ENCODE measurements at places on chromosomes 5 and 9. TPM values are rescaled to one million over a fixed set of nuclear protein-coding genes. Genes with fewer than 3 reads are reported as not detected.
A peak's percentile ranks its signal among the peaks of the same experiment; 100 is the strongest.

Gene SH3GLB2
- total RNA-seq = 77.8 TPM

Gene NUTM2G
- not detected for total RNA-seq

Gene ELAVL2
- total RNA-seq = not detected

Gene FAM221B
- total RNA-seq = not detected

Gene LIFR
- total RNA-seq = not detected

Gene FUT7
- total RNA-seq = 15.2 TPM

DNA sequence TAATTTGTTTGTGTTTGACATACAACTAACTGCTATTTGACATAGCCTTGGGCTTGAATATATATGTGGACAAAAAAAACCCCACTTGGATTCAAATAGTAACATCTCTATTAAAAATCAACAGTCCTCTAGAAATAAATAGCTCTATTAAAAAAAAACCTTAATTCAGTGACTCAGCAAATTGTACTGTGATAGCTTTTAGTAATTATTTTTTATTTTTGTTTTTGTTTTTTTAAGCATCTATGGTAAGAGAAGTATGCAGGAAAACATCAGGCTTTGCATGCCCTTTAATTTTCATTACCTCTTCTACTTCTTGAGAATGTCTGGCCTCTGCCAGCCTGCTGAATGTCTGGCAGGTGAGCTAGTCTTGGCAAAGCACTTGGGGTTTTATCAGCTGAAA is 300.7 kb downstream of the NPR3 start:
- no peak overlapping the region for H3K27ac ChIP-seq
- H3K27me3 ChIP-seq = no peaks in the 10 kb centered on the region
- no peak overlapping the region for H3K4me3 ChIP-seq
- no peak for DNase-seq

DNA sequence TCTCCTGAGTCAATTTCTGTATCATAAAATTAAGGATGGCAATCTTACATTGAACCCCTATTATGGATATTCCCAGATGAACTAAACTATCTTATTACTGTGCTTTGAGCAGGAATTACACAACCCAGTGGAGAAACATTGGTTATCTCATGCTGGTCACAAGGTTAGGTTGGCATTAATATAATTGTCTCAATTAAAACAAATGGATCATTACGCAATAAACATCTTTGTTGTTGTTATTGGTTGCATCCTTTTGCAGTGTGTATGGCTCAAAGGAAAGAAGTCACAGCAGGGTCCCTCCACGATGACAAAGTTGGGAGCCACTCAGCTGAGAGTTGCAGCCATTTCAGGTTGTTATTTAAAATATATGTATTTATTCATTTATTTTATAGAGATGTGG is 297.0 kb upstream of the KLF4 start:
- H3K4me3 ChIP-seq = no peak overlapping the region
- no peaks in the 10 kb centered on the region for H3K27me3 ChIP-seq
- DNase-seq = no peak
- no peaks in the 10 kb centered on the region for H3K4me1 ChIP-seq
- no peak overlapping the region for H3K27ac ChIP-seq

GRCh38 chr5:113221294-113222176 is 213.3 kb downstream of the TSSK1B start:
- H3K36me3 ChIP-seq = no peaks in the 10 kb centered on the region
- no peak overlapping the region for H3K4me3 ChIP-seq
- H3K27ac ChIP-seq = no peak overlapping the region
- no peaks in the 10 kb centered on the region for H3K4me1 ChIP-seq
- no peaks in the 10 kb centered on the region for H3K27me3 ChIP-seq
- no peak for DNase-seq

DNA sequence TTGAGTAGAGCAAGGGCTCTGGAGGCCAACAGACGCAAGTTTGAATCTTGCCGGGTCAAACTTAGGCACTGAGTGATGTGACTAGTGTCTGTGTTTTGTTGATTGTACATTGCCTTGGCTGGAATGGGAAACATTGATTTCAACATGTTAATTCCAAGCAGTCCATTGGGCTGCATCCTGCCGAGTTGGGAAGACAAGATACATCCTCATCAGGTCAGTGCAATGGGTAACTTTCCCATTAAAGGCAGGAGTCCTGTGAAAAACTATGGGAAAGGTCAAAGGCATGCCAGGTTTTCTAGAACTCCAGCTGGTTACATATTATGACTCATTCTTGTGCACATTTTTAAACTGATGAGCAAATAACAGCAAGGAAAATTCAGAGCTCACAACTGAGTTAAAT is 126.5 kb upstream of the ABCA1 start:
- no peak overlapping the region for H3K27ac ChIP-seq
- H3K4me1 ChIP-seq = peaks cover 10% of the 10 kb centered on the region
- H3K4me3 ChIP-seq = no peak overlapping the region
- H3K36me3 ChIP-seq = no peaks in the 10 kb centered on the region

DNA sequence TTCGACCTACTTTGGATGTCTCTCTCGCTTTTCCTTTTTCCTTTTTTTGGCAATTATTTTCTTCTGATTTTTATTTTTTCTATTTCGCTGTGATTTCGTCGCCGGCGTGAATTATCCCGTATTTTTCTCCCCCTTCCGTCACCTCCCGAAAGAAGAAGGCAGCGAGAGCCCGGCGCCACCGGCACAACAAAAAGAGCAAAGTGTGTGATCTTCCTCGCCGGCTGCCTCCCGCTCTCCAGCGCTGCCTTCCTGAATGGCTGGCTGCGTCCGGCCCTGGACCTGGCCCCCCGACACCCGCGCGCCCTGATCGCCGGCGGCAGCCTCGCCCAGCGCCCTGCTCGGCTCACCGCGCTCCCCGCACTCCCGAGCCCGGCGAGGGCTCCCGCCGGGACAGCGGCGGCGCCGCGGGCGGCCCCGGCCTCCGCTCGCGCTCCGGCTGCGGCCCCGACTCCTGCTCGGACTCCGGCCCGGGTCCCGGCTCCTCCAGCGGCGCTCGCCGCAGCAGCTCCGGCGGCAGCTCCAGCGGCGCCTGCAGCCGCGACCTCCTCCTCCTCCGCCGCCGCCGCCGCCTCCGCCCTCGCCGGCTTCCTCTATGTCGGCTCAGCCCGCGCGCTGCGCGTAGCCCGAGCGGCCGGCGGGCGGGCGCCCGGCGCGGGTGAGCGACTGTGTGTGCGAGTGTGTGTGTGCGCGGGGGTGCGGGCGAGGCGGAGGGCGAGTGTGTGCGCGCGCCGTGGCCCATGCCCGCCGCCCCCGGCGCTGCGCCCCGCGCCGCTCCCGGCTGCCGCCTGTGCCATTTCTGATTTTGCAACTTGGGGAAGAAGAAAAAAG is 960 bp downstream of the NR2F1 start:
- DNase-seq = peak; percentile 54
- H3K27me3 ChIP-seq = peaks cover 41% of the 10 kb centered on the region
- no peaks in the 10 kb centered on the region for H3K36me3 ChIP-seq
- H3K27ac ChIP-seq = no peak overlapping the region
- H3K4me1 ChIP-seq = peaks cover 47% of the 10 kb centered on the region

GRCh38 chr5:98500811-98501210 is 272.7 kb upstream of the RGMB start:
- no peaks in the 10 kb centered on the region for H3K4me1 ChIP-seq
- H3K27me3 ChIP-seq = no peaks in the 10 kb centered on the region
- no peak for DNase-seq
- H3K27ac ChIP-seq = no peak overlapping the region
- no peak overlapping the region for H3K4me3 ChIP-seq
- H3K36me3 ChIP-seq = no peaks in the 10 kb centered on the region

GRCh38 chr9:82127465-82127864 is 138.9 kb downstream of the SPATA31D1 start:
- no peak overlapping the region for H3K27ac ChIP-seq
- no peaks in the 10 kb centered on the region for H3K27me3 ChIP-seq
- H3K4me3 ChIP-seq = no peak overlapping the region
- DNase-seq = no peak
- H3K36me3 ChIP-seq = no peaks in the 10 kb centered on the region

DNA sequence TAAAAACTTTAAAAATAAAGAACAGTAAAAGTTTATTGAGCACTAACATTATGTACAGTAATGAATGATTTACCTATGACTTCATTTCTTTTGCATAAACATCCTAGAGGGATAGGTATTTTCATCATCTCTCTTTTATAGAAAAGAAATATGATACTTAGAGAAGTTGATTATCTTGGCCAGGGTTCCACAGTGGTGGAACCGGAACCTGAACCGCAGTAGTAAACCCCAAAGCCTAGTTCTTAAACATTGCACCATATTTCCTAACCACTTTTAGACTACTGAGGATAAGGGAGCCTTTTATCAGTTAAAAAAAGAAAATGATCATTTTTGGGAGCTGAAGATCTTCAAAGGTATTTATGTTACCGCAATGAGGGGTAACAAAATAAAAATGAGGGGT is 205.7 kb upstream of the SGCD start:
- H3K27me3 ChIP-seq = peaks cover 2% of the 10 kb centered on the region
- no peaks in the 10 kb centered on the region for H3K36me3 ChIP-seq
- H3K4me3 ChIP-seq = no peak overlapping the region

- peaks cover 7% of the 10 kb centered on the region for H3K4me1 ChIP-seq
- H3K27me3 ChIP-seq = no peaks in the 10 kb centered on the region
- no peak overlapping the region for H3K27ac ChIP-seq
- no peak for DNase-seq
- no peak overlapping the region for H3K4me3 ChIP-seq
- H3K36me3 ChIP-seq = no peaks in the 10 kb centered on the region
Measured at GRCh38 chr5:142314109-142314508, 10.7 kb downstream of the SPRY4 start.

Measured in CD4-positive, CD25-positive, alpha-beta regulatory T cell (primary cell).